ENCODE measurements at places on chromosomes 1 and 21.

DNA sequence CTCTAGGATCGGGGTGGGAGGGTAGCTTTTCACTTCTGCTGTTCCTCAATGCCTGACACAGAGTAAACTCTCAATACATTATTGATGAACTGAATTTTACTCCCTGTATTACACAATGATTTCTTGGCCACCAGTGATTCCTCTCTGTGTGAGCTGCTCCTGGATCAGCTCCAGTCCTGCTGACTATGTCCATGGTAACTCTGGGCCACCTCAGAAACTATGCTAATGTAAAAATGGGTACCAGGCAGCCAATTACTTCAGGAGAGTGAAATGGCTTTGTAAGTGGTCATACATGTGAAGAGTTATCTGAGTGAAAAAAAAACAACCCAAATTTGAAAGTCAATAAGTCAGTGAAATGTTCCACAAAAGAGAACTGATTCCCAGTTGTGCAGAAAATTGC is 311.0 kb downstream of the KCNH1 start:
- DNase-seq = no peak

- no peak for DNase-seq
Measured at GRCh38 chr1:179353546-179353945, 12.2 kb upstream of the AXDND1 start.

GRCh38 chr21:28309596-28309995 is 683.1 kb downstream of the LTN1 start:
- no peak for DNase-seq

- DNase-seq = no peak
Measured at GRCh38 chr1:215241451-215241850, 158.9 kb downstream of the KCNK2 start.

DNA sequence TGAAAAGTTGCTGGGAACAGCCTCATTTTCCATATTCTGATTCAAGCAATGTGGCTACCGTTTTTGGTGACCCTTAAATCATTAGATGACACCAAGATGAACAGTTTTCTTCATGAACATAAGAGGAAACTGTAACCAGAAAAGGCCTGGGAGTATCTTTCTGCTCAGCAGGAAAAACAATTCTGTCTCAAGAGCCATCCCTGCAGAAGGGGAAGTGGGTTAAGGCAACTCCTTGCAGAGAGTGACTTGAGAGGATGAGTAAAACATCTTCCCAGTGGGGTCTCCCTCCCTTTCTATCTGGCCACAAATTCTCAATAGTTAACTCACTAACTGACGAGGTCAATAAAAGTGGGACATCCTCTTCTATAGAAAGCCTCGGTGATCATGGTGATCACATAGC is 187.6 kb upstream of the NRIP1 start:
- DNase-seq = no peak

DNA sequence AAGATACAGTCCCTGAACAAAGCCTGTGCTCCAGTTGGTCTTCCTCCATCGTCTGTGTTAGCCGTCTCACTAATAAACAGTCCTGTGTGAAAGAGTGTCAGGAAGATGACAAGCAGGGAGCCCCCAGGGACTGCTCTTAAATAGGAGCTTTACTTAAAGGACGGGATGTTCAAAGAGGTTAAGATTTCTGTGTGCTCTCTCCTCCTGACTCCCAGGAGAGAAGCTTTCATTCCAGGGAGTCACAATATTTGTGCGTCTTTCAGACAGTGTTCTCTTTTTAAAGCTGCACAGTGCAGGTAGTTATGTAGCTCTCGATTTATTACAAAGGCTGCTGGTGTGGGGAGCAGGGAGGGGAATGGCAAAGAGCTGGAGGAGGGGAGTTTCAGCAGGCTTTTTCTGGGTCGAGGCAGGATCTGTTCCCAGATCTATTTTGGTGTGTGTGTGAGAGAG is 43.5 kb downstream of the STYXL2 start:
- no peak for DNase-seq

DNA sequence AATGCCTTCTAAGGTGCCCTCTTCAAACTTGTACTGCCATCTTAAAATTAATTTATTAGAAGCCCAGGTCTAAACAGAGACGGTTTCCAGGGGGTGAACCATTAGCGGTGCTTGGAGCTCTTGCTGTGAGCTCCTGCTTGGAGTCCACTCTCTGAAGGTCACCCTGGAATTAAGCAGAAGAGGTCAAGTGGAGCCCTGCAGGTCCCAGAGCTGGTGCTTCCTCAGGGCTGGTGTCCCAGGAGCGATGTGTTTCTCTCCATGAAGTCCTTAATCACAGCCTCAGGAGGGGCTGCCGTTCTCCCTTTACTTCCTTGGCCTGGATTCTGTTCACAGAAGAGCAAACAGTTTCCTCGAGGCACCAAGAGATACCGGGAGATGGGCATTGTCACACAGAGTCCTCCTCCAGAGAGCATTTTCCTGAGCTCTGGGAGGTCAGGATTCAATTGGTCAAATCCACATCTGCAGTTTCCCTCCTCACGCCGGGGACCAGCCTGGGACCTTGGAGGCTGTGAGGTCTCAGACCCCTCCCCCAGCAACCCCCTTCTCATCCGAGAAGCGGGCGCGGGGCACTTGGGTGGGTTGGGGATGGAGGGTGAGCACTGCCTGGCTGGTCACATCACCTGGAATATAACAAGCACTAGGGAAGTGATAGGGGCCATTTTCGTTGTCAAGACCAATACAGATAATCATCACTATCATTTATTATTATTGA is 310.4 kb downstream of the AJAP1 start:
- DNase-seq = no peak

GRCh38 chr1:245092638-245092976 is 62.2 kb upstream of the KIF26B start:
- no peak for DNase-seq

- DNase-seq = no peak
Measured at GRCh38 chr1:213333121-213333520, 282.1 kb downstream of the RPS6KC1 start.

- DNase-seq = no peak
Measured at GRCh38 chr1:241118049-241118448, 239.0 kb downstream of the RGS7 start.

GRCh38 chr21:35984654-35985361 is 75.5 kb downstream of the SETD4 start:
- DNase-seq = no peak

- DNase-seq = no peak
Measured at GRCh38 chr1:230507666-230508402, 81.7 kb upstream of the PGBD5 start.

- no peak for DNase-seq
Measured at GRCh38 chr1:223046011-223046410, 97.0 kb downstream of the TLR5 start.

DNA sequence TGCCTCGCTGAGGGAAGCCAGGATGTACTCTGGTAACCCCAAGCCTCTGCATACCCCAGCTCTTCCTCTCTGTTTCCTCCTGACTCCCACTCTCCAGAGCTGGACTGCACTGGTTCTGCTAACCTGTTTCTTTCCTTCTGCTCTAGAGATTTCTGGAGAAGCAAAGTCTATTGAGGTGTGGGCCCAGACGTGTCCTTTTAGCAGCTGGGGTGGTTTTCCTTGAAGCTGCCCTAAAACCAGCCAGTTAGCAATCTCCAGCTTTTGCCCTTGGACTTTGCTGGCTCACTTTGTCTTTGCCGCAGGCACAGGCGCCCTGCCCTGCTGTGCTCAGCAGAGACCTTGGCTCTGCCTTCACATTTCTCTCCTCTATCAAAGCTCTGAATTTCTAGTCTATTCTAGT is 171.8 kb upstream of the IVNS1ABP start:
- no peak for DNase-seq

DNA sequence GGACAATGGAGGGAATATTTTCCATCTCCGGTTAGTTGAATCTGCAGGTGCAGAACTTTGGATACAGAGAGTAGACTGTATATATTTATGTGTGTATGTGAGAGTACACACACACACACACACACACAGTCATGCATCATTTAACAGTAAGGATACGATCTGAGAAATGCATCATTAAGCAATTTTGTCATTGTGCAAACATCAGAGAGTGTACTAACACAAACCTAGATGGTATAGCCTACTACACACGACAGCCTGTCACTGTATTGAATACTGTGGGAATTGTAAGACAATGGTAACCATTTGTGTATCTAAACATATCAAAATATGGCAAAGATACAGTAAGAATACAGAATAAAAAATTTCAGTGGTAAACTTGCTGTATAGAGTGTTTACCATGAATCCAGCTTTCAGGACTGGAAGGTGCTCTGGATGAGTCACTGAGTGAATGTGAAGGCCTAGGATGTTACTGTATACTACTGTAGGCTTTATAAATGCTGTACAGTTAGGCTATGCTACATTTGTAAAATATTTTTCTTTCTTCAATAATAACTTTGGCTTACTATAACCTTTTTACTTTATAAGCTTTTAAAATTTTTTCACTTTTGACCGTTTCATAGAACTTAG is 138.5 kb downstream of the ZZZ3 start:
- DNase-seq = no peak

GRCh38 chr1:201652181-201652580 is 113.3 kb downstream of the NAV1 start:
- DNase-seq = no peak

DNA sequence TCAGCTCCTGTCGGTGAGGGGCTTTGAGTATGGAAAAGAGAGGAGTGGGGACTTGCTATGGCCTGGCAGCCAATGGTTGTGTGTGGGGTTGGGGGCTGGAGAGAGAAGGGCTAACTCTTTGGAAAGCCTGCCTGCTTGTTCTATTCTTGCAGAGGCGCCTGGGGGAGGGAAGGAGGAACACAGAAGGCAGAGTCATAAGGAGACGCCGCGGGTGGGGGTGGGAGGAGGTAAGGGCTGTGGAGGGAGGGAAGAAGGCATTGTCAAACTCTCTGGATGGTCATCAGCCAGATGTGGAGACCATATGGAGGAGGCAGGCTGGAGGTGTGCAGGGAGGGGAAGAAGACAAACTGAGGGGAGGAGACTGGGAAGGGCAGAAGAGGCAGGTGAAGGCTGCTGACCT is 70.0 kb downstream of the PLXNA2 start:
- DNase-seq = no peak

DNA sequence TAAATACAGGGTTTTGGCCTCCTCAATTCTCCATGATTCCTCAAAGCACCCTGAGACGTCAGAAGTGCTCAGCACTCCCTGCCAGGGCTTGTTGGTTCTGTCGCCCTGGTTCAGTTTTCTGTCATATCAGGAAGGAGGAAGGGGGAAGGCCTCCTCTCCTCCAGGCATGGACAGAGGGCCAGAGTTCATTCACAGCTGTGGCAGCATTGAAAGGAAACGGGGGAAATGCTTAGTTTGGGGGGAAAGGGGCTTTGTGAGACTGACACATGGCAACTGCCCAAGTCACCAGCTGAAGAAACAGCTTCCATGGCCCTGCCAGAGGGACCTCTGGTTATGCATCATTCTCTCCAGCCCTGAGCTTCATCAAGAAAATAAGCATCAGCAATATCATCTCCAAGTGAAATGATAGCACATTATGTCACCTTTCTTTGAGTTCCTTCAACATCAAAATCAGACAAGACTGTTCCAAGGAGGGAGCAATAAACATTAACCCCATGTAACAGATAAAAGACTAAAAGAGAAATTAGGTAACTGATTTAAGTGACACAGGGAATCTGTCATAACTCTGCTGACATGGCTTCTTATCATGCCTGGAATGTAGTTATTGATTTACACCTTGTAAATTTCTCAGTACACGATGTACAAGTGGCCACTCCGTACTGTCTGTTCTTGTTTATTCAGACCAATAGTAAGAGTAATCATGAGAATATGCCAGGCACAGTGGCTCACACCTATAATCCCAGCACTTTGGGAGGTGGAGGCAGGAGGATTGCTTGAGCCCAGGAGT is 103.2 kb upstream of the SLC25A33 start:
- no peak for DNase-seq

- no peak for DNase-seq
Measured at GRCh38 chr1:223189903-223190724, 47.1 kb upstream of the TLR5 start.

GRCh38 chr21:16363100-16363499 is 633.3 kb downstream of the USP25 start:
- DNase-seq = no peak

DNA sequence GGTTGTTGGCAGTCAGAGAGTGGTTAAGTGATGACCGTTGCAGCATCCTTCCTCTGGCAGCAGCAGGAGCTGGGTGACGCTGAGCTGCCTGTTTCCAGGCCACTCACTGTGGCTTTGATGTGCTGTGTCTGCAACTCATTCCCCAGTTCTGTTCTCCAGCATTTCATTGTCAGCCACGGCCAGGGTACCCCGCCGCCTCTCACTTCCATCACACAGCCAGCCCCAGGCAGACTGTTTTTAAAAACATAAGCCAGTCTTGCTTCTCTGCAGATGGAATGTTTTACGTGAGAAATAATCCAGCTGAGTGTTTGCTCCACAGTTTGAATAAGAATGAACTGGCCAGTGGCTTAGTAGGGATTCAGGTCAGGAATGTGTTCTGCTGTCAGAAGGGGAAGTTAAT is 21.5 kb upstream of the ST6GALNAC3 start:
- DNase-seq = no peak

GRCh38 chr1:3495776-3496745 is 41.6 kb downstream of the ARHGEF16 start:
- no peak for DNase-seq

GRCh38 chr1:228352677-228353481 is 53.8 kb downstream of the TRIM11 start:
- no peak for DNase-seq

DNA sequence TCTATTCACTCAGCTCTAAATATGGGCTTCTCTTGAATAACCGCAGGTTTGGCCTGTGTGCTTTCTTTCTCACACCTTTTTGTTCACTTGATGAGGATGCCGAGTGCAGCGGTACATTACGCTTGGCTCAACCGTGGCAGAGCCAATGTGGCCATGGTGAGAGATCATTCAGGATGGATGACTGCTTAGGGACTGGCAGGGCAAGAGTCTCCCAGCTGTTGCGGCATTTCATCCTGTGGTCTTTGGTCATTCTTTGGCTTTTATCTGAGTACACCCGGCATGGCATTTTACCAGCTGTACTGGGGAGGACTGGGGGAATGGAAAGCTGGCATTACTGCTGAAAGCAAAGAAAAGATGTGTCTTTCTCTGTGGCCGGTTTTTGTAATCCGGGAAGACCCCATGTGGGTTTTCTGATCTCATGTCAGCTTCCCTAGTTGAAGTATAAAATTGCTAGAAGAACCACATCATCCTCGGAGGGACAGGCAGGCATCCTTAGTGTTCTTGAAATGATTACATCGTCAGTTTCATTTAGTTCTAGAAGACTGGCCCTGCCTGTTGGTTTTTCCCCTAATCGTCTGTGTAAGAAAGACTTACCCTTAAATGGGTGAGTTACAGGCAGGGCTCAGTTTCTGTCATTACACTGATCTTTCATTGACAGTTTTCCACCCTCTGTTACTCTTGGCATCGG is 15.1 kb downstream of the PCP4 start:
- DNase-seq = no peak

DNA sequence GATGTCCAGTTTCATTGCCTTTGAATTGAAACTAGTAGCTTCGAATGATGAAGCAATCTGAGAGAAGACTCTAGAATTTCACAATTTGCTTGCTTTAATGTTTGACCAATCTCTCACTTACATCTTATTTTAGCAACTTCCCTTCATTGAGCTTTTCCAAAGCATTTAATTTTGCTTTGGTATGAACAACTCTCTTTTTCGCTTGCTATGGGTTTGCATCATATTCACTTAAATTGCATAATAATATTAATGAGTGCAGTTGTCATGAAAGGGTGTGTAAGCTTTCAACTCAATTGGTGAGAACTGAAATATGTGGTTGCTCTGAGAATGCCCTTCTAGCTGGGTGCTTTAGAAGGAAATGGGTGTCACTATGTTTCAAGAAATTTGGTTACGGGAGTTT is 309.2 kb downstream of the HLX start:
- DNase-seq = no peak

GRCh38 chr1:201251411-201251810 is 31.9 kb upstream of the PKP1 start:
- no peak for DNase-seq

All from memory B cell (primary cell).